NCI-H1105 treated with DMSO at 0.1 percent for 48 hours (cell line): ENCODE measurements at places on chromosomes 16 and 17.
A peak's percentile ranks its signal among the peaks of the same experiment; 100 is the strongest.

GRCh38 chr16:88380619-88381018 is 2.1 kb upstream of the ZNF469 start:
- DNase-seq: no peak

- peak; percentile 48 for DNase-seq
Observed at GRCh38 chr16:78817200-78817739, 717.8 kb downstream of the WWOX start.

DNA sequence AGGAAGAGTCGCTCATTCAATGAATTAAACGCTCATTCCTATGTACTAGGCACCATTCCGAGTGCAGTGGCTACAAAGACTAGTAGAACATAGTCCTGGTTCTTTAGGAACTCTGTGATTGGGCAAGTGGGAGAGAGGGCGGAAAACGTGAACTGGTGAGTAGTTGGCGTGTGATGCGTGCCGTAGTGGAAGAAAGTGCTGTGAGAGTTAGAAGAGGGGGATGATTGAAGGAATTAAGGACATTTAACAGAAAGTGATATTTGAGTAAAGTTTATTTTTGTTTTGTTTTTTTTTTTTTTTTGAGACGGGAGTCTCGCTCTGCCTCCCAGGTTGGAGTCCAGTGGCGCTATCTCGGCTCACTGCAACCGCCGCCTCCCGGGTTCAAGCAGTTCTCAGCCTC is 7.9 kb upstream of the SLFN14 start:
- no peak for DNase-seq

- no peak for DNase-seq
Observed at GRCh38 chr17:61211236-61211635, 188.4 kb upstream of the TBX2 start.

- no peak for DNase-seq
Observed at GRCh38 chr17:8100111-8100510, 12.6 kb upstream of the ALOX12B start.

DNA sequence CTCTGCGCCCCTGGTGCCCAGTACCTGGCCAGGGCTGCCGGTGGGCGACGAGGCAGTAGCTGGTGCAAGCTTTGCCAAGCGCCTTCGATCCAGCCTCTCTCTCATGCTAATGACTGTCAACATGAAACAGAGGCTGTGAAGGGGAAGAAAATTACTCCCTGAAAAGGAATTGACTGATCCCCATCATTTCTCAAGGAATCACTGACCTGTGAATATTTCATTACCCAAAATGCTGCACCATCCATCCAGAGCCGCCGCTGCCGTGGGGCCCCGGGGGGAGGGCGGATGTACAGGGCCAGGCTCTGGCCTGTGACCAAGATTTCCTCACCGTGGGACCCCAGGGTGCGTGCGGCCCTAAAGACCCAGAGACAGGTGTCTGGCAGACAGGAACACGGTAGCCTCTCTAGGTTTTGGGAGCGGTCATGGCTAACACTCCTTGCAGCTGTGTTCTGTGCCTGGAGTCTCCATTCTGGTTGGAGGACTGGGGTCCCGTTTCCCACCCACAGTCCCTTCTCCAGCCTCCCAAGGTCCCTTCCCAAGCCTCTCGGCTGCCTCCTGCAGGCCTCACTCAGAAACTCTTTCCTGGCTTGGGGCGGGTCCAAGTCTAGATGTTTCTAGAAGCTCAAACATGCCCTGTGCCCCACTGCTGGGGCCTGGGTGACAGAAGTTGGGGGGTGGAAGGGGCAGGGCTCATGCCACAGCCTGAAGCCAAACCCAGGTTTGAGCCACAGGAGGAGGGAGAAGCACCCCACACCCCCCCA is 73.3 kb downstream of the ENGASE start:
- DNase-seq: no peak

DNA sequence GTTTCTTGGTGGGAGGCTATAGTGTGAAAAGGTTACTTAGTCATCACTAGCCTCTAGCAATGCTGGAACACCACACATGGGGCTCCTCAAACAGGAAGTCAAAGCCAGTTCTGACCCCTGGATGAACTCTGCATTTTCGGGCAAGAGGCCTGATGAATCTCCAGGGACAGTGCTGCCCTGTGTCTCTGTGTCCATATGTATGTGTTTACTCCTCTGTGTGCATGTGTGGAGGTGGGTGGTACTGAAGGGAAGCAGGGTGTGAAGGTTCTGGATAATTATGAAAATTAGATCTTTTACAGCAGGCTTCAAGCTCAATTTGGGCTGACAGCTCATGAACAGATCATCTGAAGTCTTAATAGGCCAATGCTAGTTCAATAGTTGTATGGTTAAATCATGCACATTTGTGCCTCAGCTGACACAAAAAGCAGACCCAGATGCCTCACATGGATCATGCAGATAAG is 133.6 kb downstream of the SNX11 start:
- DNase-seq: no peak
